ENCODE measurements at places on chromosomes 2 and 18.
A peak's percentile ranks its signal among the peaks of the same experiment; 100 is the strongest.

GRCh38 chr2:205975082-205975949 lies 110.7 kb downstream of the INO80D start:
- peak; percentile 74 for DNase-seq

DNA sequence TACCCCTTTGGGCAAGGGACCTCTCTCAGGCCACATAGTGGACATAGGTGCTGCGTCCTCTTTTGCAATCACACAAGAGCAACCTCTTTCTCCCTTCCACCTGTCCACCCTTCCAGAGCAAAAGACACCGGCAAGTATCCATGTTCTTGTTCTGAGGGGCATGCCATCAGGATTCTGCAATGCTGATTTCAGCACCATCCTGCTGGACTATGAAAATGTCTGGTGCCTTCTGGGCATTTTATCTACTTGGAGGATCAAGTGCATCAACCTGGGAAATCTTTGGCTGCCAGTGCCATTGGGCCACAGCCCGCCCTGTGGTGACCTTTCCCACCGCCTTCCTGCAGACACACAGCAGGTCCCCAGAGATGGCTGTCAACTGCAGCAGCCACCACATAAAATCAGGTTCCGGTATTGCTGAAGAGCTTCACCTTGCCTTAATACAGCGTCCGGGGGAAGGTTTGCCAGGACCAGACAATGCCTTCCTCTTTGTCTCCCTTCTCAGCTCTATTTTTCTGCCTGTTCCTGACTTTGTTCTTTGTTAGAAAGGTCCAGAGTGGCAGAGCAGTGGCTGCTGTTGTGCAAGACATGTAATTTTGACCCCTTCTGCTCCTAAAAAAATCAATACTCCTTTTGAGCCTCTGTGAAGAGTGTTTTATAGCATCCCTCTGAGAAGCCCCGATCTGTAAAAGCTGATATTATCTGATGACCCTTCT lies 18.5 kb upstream of the BOD1L2 start:
- no peak for DNase-seq

- DNase-seq, result no peak
Measured at GRCh38 chr2:25190536-25190935, 22.2 kb upstream of the POMC start.

DNA sequence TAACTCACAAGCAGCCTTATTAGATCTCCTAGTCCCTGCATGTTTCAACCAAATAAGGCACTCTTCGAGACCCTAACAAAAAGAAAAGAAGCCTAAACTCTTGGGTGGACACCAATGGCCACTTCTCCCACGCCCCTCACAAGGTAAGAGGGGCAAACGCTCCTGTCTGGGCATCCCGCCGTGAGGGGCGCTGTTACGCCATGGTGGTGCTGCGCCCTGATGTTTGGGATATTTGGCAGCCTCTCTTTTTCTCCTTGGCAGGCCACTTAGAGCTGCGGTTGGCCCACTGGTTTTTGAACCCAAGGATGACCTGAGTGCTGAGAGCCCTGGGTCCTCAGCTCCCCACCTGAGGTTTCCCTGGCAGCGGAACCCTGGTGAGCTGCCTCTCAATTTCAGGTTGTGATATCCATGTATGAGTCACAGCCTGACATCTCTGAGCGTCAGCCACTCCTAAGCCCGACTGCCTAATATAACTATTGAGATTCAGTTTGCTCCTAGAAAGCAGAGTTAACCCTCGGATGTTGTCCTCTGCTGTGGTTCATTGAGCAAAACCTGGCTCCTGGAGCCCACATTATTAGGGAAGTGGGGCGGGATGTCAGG lies 103.3 kb downstream of the COL6A3 start:
- peak; percentile 58 for DNase-seq

DNA sequence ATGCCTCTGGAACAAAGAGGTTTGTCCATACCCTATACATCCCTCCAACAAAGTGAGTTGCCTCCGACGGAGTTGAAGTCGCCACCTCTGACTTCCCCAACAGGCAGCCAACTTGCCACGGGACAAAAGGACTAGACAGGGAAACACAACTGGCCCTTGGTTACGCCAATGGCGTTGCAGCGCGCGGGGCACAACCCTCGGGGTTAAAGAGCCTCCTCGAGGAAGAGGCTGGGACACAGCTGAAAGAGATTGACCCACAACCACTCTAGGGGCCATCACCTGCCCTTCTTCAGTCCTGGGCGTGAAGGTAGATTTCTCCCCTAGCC lies 545 bp downstream of the GTF3C2 start:
- no peak for DNase-seq

DNA sequence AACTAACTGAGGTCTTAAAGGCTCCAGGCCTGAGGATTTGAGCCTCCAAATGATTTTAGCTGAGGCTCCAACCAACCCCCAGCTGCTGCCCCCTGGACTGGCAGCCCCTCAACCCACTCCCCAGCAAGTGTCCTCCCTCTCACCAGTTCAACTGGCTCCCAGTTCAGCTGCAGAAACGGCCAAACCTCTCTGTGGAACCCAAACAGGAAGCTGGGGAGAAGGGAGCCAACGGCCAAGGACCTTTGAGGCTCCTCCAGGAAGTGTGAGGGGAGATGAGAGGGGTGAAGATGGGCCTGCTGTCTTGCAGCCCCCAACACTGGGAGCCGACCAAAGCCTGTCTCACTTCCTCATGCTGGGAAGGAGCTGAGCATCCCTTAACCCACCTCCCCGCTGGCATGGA lies 24.9 kb downstream of the ZFP36L2 start:
- DNase-seq, result peak; percentile 55

DNA sequence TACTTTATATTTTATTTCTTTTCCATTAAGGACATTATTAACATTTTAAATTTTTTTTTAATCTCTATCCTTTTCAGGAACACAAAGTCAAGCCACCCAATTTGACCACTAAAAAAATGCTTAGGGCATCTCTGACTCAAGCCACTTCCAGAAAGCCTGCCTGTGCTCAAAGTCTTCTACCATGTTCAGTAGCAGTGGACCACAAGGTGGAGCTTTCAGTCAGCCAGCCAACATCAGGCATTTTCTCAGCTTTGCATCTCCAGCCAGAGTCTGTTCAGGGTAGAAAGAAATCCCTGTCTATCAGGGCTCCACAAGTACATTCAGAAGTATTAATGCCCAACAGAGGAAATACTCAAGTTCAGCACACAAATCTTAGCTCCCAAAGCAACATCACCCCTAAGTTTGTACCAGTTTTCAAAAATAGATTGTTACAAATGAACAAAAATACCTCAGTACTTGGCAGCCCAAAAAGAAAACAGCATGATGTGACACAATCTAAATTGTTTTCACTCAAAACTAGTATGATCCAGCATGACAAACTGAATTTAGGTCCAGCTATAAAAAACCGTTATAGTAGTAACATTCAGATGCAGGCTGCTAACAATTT lies 37.6 kb downstream of the C18orf63 start:
- DNase-seq, result peak; percentile 86

- no peak for DNase-seq
Measured at GRCh38 chr2:234366891-234367290, 130.0 kb downstream of the ARL4C start.

DNA sequence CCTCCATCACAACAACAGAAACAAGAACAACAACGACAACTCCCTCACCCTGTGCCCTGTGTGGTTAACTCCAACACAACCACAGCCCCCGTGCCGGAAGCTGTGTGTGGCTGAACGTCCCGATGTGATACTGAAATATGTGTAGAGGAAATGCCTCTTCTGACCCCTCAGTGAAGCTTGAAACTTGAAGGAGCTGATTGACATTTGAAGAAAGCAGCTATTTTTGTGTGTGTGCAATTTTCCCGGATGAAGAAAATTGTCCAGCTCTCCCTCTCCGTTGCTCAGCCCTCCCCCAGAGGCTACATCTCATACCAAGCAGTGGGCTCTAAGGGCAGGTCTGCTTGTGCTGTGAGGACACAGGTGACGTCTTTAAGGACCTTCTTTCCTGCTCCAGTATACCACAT lies 173.8 kb downstream of the ICOS start:
- no peak for DNase-seq

DNA sequence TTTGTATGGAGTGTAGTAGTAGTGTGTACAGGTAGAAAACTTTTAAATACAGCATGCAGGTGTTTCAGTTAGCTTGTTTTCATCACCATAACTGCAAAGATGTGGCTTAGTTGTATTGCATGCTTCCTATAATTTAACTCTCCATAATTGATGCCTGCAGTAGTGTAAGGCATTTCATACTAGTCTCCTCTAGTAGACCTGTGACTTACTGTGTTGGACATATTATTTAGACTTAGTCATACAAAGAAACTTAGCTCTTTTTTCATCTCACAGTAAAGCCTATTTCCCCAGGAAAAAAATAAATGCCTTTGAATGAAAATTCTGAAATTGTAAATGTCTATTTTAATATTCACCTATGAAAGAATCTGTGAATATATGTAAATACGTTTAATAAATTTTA lies 52.8 kb upstream of the TWSG1 start:
- peak; percentile 26 for DNase-seq

DNA sequence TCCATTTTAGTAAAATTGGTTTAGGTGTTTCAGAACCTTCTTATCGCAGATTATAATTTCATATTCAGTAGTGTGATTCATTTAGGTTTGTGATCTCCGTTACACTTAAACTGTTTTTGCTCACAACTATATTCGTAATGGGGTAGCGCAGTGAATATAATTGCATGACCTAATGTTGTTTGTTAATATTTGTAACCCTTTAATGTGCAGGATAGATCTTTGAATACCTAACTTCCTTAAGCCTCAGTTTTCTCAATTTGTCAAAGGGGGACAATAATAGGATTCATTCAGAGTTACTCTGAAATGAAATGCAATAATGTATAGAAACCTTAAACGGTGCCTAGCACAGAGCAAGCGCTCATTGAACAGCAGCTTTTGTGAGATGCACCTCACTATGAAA lies 558 bp upstream of the ZDBF2 start:
- DNase-seq, result peak; percentile 30

- no peak for DNase-seq
Measured at GRCh38 chr2:125667630-125668029, 988.3 kb upstream of the GYPC start.

DNA sequence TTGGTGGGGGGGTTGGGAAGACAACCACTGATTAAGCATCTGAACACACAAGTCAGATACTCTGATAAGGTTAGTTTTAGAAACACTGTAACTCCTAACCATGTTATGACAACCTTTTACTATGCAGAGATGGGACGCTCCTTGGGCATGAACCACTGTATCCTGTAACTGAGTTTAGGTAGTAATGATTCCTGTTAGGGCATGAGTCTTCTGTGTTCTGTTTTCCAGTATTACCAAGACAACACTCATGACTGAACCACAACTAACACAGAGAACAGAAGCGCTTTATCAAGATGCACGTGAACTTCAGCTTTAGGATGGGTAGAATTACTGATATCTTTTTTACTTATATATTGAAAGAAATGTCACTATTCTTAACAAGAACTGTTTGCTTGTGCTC lies 14.1 kb upstream of the CREB1 start:
- no peak for DNase-seq

DNA sequence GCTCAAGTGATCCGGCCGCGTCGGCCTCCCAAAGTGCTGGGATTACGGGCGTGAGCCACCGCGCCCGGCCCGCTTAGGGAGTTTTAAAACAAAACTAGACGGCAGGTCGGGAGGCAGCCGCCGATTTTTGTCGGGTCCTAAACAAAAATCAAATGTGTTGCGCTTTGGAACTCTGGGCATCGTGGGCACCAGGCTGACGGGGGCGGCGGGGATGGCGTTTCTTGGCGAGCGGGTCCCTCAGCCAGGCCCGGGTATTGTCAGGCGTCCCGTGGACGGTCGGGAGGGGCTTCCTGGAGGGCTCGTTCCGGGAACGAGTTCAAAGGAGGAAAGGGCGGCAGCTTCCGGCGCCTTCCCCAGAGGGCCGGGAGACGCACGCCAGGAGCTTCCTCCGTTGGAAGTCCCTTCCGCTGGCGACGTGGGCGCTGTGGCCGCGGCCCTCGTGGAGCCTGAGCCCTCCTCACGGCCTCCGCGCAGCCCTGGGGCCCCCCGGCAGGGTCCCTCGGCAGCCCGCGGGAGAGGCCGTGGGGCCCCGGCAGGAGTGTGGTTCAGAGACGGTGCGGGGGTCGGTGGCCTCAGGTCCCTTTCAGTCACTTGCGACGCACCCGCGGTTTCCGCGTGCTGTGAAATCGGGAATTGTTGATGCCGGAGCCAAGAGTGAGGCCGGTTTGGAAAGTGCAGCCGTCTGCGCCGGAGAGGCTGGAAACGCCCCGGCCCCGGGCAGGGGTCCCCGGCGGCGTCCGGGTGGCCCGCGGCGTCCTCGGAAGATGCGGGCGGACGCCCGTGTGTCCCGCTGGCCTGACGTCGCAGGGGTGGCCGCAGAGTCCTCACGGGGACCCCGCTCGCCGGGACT lies 59.3 kb downstream of the EMILIN2 start:
- DNase-seq, result peak; percentile 80

GRCh38 chr2:99880148-99880963 lies 262.0 kb downstream of the AFF3 start:
- DNase-seq, result no peak

- no peak for DNase-seq
Measured at GRCh38 chr2:66547887-66548286, 113.0 kb downstream of the MEIS1 start.
